ENCODE measurements at places on chromosomes 2 and 18.

DNA sequence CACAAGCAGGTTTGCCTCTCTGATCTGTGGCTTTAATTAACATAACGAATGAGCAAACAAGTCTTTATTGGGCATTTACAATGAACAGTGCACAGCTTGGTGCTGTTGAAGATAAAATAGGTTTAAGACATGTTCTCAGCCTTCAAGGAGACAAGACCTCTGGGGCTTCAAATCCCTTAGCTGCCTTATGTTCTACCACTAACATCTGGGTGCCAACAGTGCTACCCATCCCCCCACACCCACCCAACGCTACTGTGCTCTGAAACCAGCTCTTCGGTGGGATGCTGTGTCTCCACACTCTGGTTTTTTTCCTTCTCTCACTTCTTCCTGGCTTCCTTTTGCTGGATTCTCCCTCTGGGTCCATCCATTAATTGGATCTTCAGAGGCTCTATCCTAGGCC is 14.1 kb upstream of the B3GNT2 start:
- DNase-seq: no peak

- DNase-seq: no peak
Observed at GRCh38 chr2:46181789-46182530, 115.2 kb upstream of the EPAS1 start.

GRCh38 chr2:10256031-10256514 is 46.6 kb upstream of the HPCAL1 start:
- no peak for DNase-seq

GRCh38 chr2:138390316-138390945 is 111.1 kb upstream of the SPOPL start:
- DNase-seq: no peak

DNA sequence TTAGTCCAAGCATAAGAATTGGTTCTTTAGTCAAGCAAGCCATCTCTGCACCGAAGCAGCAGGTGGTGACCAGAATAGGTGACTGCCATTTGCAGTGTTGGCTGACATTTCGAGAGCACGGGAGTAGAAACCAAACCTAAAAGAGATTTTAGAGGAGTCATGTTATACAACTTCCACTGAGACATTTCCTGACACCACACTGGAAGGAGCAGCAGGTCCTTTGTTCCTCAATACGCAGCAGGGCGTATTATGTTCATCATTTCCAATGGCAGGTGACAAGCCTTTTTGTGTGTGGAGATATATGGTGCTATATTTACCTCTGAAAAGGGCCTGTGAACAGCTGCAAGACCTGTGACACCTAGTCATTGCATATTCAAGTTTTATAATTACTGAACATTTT is 418.8 kb upstream of the NETO1 start:
- DNase-seq: no peak

GRCh38 chr2:221463241-221463896 is 108.7 kb downstream of the EPHA4 start:
- no peak for DNase-seq

GRCh38 chr2:140353541-140353940 is 1573.4 kb upstream of the NXPH2 start:
- no peak for DNase-seq

DNA sequence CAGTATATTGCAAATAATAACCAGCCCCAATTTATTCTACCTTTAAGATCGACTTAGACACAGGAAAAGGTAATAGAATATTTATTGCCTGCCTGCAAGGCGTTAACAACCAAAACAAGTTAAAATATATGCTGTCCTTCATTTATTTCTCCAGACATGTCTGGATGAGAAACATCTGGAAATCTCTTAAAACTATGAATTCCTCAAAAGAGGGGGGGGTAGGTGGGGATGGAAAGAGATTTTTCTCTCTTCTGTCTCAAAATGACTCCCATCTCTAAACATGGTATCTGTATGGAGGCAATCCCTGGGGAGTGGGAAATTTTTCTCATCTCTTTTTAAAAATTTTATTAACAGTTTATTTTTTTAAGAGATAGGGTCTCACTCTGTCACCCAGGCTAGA is 113.0 kb downstream of the CDH2 start:
- DNase-seq: no peak

- peak; percentile 56 for DNase-seq
Observed at GRCh38 chr2:45860136-45861121, 209.0 kb downstream of the PRKCE start.

DNA sequence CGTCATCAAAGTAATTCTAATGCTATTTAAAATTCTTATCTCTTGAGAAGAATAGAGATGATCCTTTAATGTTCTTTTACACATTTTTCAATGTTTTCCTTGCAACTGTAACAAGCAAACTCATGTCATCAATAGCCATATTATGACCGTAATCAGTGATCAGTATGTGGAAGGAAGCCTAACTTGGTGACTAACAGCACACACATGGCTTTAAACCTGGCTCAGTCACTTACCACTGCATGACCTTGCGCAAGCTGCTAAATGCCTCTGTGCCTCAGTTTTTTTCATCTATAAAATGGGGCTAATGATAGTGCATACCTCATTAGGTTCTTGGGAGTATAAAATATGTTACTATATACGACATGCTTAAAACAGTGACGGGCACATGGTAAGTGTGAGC is 149.7 kb downstream of the BCL2 start:
- DNase-seq: no peak

GRCh38 chr2:12549641-12550040 is 167.1 kb upstream of the TRIB2 start:
- DNase-seq: no peak

Data from C1 segment of cervical spinal cord (tissue), 14 donors.